Bone marrow (tissue), 2 donors: ENCODE measurements at places on chromosomes 4 and X.

DNA sequence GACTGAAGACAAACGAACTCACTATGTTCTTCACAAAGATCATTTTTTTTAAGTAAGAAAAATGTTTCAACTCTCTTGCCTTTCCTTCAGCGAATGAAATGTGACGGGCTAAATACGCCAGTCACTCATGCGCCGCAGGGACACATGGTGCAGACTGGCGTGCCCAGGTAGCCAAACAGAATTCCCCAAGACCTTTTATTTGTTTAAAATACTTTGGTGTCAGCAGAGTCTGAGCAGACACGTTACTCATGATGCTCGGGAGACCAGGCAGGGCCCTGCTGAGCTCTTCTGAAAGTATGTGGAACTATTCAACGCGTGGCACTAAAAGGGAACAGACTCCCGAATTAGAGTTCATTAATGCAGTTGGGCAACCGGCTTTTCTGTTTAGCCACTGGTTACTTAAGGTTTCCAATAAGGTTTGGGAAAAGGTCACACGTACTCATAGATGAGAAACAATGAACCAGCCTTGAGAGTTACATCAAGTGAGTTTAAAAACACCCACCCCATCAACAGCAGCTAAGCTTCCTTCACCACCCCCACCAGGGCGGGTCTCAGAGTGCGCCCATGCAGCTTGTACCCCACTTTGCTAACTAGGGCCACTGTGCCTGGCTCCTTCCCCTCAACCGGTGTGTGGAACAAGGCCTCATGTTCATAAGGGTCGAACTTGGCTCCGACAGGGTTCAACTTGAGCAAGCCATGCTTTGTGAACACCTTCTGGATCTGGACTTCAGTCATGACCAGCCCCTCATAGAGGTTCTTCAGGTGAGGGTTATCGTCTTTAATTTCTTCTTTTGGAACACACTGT is 7.3 kb downstream of the GRPEL1 start:
- DNase-seq, result no peak

GRCh38 chr4:112673686-112674085 is 36.7 kb downstream of the LARP7 start:
- DNase-seq, result no peak

DNA sequence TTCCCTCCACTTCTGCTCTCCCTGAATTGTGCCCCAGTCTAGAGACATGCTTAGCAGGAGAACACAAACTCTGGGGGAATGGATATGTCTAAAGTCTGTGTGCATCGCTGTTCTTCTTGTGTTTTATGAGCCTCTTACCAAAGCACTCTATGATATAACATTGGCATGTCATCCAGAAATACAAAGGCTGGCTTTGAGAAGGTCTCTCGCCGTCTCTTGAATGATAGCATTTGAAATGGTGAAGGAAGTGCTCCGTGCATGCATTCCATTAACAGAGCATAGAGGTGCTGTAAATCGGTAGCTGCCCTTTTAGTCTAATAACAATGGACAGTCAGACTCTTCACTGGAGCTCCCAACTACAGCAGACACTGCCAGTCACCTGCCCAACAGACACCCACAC is 7.1 kb upstream of the FAM149A start:
- no peak for DNase-seq

DNA sequence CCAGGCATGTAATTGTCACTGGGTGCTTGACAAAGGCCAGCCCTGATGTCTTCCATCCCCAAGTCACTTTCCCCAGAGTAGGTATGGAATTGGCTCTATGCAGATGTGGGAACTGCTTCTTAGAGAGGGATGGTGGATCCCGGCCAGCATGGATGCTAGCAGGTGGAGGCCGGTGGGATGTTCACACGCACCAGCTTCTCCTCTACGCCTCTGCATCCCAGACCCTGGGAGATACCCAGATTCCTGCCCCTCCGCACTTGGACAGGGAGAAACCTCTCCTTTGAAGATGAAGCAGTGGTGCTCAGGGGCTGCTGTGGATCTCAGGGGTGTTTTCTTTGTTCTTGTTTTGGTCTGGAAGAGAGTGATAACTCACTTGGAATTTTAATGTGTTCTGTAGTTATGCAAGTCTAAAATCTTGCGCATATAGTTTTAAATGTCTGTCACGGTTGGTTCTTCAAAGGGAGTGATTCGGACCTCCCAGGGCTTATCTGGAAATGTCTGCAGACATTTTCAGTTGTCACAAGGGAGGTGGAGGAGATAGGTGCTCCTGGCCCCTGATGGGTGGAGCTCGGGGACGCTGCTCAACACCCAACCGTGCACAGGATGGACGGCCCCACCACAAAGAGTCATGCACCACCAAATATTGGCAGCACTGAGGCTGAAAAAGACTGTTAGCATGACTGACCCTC is 308.0 kb downstream of the DHRSX start:
- no peak for DNase-seq
